Uterus (tissue), 4 donors: ENCODE measurements at places on chromosomes 5 and 9. TPM values are rescaled to one million over a fixed set of nuclear protein-coding genes. Genes with fewer than 3 reads are reported as not detected.

The DEPDC1B gene
- total RNA-seq, result 8.2 TPM

The CFAP77 gene
- not detected for total RNA-seq

The CKMT2 gene
- total RNA-seq, result 7.8 TPM

The ECM2 gene
- 23.5 TPM for total RNA-seq

The DHX29 gene
- 22.1 TPM for total RNA-seq

The PCDHB3 gene
- total RNA-seq, result 1.2 TPM

The FSD1L gene
- 1.8 TPM for total RNA-seq

The CRHBP gene
- 8.1 TPM for total RNA-seq

The GRXCR2 gene
- not detected for total RNA-seq

The CTNND2 gene
- 0.49 TPM for total RNA-seq

The GMCL2 gene
- total RNA-seq, result not detected

The C9orf50 gene
- not detected for total RNA-seq

The LHX6 gene
- 3.1 TPM for total RNA-seq

The KIF4B gene
- not detected for total RNA-seq

The MYMK gene
- total RNA-seq, result not detected

The GLRA1 gene
- total RNA-seq, result not detected

The SLC34A3 gene
- not detected for total RNA-seq

The RMI1 gene
- total RNA-seq, result 5.2 TPM

The CDH9 gene
- total RNA-seq, result not detected

The KIAA1958 gene
- 22.0 TPM for total RNA-seq

The RASEF gene
- total RNA-seq, result 0.40 TPM

The NUTM2G gene
- not detected for total RNA-seq

The SLC46A2 gene
- total RNA-seq, result not detected

The CCL28 gene
- total RNA-seq, result 4.1 TPM

The SPATA31C1 gene
- total RNA-seq, result not detected
